B cell (primary cell): ENCODE measurements at places on chromosomes 2 and 18. TPM values are rescaled to one million over a fixed set of nuclear protein-coding genes. Genes with fewer than 3 reads are reported as not detected.

- H3K36me3 ChIP-seq: peaks cover 16% of the 10 kb centered on the region
- peaks cover 17% of the 10 kb centered on the region for H3K4me1 ChIP-seq
- H3K4me3 ChIP-seq: peak overlapping the region; percentile 58
- H3K27me3 ChIP-seq: no peaks in the 10 kb centered on the region
- DNase-seq: no peak
These were observed 1.1 kb upstream of the SLC66A2 start for GRCh38 chr18:79952456-79952995.

DNA sequence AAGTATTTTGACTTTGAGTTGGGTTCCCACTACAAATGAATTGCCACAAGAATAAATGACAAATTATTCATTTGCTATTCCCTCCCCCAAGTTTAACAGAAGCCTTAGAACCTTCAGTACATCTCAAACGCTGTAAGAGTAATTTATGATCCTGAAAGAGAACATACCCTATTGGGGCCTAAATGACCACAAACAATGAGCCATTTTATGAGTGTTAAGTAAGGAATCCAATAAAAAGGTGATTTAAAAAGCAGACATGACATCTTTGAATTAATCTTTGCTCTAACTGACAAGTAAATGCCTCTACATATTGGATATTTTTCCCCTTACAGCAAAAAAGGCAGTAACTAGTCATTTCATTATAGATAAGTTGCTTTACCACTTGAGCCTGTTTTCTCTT is 136.9 kb downstream of the NRXN1 start:
- no peaks in the 10 kb centered on the region for H3K4me1 ChIP-seq
- no peak overlapping the region for H3K4me3 ChIP-seq
- H3K36me3 ChIP-seq: no peaks in the 10 kb centered on the region
- H3K27ac ChIP-seq: no peak overlapping the region
- H3K27me3 ChIP-seq: no peaks in the 10 kb centered on the region

GRCh38 chr2:201915446-201915845 is 109.1 kb downstream of the CDK15 start:
- H3K4me1 ChIP-seq: no peaks in the 10 kb centered on the region
- no peaks in the 10 kb centered on the region for H3K36me3 ChIP-seq

- H3K36me3 ChIP-seq: no peaks in the 10 kb centered on the region
- H3K27me3 ChIP-seq: no peaks in the 10 kb centered on the region
- no peak overlapping the region for H3K27ac ChIP-seq
- no peak for DNase-seq
These were observed 17.0 kb downstream of the RRM2 start for GRCh38 chr2:10139536-10139935.

SPATA3 gene
- not detected in 2 replicates for total RNA-seq
